ENCODE measurements at places on chromosomes 11 and 22. TPM values are rescaled to one million over a fixed set of nuclear protein-coding genes. Genes with fewer than 3 reads are reported as not detected.
A peak's percentile ranks its signal among the peaks of the same experiment; 100 is the strongest.

CYP2D6 gene
- 1.0 TPM for polyA plus RNA-seq

GLYAT gene
- polyA plus RNA-seq, result not detected

ZNF214 gene
- 2.4 TPM for polyA plus RNA-seq

CBLIF gene
- polyA plus RNA-seq, result not detected

DNAJB7 gene
- polyA plus RNA-seq, result 0.26 TPM

GRCh38 chr11:34643311-34643710, 22.4 kb downstream of the EHF start:
- DNase-seq, result no peak

GRCh38 chr22:49748514-49748913, 79.2 kb downstream of the BRD1 start:
- no peak for DNase-seq

DNA sequence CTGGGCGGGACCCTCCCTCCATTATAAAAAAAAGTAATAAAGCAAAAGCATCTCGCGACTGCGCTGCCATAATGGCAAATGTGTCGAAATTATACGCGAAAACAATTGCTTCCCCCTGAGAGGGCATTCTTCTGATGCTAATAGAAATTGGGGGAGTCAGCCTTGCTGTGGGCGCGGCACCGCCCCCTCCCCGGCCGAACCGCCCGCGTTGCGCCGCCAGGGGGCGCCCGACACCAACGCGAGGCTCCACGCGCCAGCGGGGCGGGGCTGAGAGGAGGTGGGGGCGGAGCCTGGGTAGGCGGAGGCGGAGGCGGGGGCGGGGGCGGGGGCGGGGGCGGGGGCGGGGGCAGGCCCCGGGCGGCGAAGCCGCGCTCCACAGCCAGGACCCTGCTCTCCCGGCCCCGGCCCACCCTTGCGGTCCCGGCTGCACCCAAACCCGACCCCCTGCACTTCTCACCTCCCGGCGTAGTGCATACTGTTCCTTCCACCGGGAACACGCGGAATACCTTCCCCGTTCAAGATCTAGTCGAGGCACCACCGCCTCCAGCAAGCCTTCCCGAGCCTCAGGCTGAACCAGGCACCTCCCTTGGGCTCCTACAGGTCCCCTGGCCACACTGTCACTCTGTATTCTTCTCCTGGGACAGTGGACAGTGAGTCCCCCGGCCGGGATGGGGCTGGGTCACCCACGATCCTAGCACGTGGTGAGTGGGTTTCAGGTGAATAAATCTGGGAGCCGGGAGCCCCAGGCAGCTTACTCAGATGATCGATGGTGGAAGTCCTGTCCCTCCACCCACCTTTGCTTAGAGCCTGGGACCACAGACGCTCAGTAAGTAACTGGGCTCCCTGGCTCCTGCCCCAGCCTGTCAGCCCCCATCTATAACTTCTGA, 15.5 kb upstream of the UPK3A start:
- DNase-seq, result peak; percentile 91

DNA sequence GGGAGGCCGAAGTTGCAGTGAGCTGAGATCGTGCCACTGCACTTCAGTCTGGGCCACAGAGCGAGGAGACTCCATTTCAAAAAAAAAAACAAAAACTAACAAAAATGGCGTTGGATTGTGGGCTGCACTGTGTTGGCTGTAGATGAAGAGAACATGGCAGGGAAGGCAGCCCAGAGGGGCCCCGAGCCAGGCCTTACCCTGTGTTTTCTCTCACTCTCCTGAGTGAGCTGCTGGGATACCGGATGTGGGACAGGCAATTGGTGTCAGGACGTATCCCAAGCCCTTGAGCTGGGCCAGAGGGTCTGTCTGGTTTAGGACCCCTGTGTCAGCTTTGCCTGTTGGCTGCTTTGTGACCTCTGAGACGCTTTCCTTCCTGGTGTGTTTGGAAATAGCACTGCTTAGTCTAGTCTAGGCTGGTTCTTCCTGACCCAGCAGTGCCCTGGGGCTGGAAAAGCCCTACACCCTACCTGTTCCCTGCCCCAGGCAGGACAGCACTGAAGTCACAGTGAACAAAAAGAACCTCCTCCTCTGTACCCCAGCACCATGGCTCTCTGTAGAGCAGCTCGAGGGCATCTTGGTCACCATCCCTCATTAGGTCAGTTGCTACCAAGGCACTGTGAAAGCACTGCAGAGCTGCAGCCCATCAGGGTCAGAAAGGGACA, 17.8 kb downstream of the CHADL start:
- DNase-seq, result no peak

- DNase-seq, result no peak
Measured at GRCh38 chr11:61071208-61071681, 31.0 kb upstream of the CD5 start.

DNA sequence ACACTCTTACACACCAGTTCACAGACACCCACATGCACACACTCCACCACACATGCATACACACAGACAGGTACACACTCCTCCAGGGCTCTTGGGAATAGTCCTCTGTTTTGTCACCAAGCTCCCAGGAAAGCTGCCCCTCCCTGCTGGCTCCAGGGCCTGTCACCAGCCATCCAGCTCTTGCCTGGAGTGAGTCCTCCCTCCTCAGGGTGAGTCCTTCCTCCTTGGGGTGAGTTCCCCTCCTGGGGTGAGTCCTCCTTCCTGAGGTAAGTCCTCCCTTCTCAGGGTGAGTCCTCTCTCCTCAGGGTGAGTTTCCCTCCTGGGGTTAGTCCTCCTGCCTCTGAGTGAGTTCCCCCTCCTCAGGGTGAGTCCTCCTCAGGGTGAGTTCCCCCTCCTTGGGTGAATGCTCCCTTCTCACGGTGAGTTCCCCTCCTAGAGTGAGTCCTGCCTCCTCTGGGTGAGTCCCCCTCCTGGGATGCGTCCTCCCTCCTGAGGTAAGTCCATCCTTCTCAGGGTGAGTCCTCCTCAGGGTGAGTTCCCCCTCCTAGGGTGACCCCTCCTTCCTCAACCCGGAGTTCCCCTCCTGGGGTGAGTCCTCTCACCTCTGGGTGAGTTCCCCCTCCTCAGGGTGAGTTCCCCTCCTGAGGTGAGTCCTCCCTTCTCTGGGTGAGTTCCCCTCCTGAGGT, 100.6 kb upstream of the FGF3 start:
- no peak for DNase-seq

DNA sequence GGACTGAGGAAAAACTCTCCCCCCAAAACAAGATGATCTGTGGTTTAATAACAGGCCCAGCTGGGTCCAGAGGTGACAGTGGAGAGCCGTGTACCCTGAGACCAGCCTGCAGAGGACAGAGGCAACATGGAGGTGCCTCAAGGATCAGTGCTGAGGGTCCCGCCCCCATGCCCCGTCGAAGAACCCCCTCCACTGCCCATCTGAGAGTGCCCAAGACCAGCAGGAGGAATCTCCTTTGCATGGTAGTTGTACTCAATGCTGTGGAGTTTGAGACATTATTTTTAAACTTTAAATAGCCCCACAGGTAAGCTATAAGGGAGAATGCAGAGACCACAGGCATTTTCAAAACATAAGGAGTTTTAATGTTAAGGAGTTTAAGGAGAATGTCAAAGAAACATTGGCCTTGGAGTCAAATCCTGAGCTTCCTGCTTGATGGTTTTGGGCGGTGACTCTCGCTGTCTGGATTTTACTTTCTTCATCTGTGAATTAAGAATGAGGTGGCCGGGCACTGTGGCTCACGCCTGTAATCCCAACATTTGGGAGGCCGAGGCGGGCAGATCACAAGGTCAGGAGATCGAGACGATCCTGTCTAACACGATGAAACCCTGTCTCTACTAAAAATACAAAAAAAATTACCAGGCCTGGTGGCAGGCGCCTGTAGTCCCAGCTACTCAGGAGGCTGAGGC, 6.8 kb downstream of the APOL1 start:
- DNase-seq, result no peak

Measured in muscle of back (tissue), 13 donors.